Midbrain (tissue), 1 donor: ENCODE measurements at places on chromosomes 2 and 18.

DNA sequence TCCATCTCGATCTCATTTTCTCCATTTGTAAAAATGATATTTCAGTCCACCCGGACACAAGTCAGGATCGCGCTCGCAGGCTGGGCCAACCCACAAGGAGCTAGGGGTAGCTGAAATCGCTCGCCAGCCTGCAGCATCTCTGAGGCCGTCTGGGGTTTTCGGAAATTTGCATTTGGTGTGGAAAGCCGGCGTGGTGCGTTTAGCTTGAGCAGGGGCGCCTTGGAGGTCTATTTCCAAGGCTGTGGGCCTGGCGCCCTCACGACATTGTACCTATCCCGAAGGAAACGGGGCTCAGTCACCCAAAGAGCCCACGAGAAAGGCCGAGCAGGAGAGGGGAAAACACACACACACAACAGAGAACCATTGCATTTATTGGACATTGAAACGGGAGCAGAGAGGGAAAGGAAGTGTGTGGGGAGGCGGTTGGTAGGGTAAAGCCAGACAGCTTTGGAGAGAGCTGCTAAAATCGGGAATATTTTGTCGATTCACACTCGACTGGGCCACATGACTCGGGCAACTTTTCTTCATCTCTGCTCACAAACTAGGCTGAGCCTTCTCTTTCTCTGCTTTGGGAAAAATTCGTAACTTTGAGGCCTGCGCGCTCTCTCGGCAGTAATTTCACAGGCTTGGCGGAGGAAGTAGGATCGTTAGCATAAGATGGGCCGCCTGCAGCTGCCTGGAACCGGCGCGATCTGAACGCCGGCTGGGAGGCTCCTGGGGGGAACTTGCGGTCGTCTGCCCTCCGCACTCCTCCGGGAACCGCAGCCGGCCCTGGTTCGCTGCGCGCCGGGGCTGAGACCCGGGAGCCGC lies 1.1 kb upstream of the HOXD8 start:
- DNase-seq = no peak

GRCh38 chr2:108912629-108912902 lies 76.5 kb downstream of the EDAR start:
- DNase-seq = no peak

GRCh38 chr2:160494201-160494644 lies 616 bp upstream of the RBMS1 start:
- DNase-seq = no peak

GRCh38 chr18:4587204-4587603 lies 132.1 kb upstream of the DLGAP1 start:
- no peak for DNase-seq

GRCh38 chr2:147255812-147256211 lies 589.0 kb upstream of the ACVR2A start:
- peak; percentile 72 for DNase-seq

DNA sequence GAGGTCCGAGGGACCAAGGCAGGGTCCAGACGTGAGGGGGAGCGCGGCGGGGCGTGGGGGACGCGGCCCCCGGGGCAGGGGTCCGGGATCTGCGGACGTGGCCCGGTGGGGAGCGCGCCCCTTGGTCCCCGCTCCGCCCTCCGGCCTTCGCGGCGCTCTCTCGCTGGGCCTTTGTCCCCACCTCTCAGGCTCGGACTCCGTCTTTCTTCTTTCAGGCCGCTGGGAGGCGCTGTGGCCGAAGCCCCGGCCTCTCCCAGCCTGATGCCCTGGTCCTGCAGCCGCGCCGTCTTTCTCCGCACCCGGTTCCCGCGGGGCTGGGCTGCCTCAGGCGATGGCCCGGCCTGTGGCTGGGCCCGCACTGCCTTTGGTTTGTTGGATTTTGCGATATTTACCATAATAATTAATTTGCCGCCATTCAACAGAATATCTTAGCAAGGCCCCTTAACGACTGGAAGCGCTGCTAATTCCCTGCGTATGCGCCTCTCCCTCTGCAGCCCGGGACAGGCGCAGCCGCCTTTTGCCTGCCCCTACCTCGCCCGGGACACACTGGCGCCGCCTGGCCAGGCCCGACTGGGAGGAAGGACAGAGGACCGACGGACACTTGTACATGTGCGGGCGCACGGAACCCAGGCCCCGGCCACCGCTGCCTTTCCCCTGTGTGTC lies 10.8 kb downstream of the SIX3 start:
- DNase-seq = peak; percentile 62

GRCh38 chr2:205763708-205764211 lies 81.5 kb downstream of the NRP2 start:
- no peak for DNase-seq

GRCh38 chr2:231294571-231295362 lies 96.3 kb downstream of the ARMC9 start:
- DNase-seq = no peak

DNA sequence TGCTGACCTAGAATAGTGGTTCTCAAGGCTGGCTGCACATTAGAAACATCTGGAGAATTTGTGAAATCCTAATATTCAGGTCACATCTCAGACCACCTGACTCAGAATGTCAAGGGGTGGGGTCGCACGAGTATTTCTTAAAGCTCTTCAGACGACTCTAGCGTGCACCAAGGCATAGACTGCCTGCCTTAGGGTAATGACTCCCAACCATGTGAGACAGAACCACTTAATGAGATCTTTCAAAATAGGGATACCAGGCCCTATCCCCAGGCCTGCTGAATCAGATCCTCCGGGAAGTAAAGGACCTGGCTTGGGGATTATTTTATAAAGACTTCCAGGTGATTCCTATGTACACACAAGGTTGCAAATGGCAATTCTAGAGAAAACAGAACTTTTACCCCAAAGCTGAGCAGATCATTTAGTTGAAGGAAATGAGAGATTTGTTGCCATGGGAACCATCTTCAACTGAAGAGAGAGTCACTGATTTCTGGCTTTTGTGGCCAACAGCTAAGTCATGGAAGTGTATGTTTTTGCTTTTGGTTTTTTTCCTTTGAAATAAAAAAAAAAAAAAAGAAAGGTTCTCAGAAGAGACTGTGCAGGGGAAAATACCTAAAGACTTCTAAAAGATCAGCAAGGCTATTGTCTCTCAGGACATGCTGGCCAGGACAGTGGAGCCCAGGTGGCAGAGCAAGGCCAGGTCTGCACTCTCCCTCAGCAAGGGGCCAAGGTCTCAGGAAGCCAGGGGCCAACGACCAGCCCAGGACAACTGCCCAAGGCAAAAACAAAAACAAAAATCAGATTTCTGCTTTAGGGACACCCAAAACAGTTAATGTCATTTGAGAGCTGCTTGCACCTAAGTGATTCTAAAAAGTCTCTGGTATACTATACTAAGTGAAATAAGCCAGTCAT lies 15.3 kb upstream of the LOXHD1 start:
- DNase-seq = no peak

GRCh38 chr2:48531141-48531648 lies 1.2 kb downstream of the STON1 start:
- peak; percentile 36 for DNase-seq

- no peak for DNase-seq
Measured at GRCh38 chr18:70621710-70622109, 332.9 kb downstream of the SOCS6 start.

DNA sequence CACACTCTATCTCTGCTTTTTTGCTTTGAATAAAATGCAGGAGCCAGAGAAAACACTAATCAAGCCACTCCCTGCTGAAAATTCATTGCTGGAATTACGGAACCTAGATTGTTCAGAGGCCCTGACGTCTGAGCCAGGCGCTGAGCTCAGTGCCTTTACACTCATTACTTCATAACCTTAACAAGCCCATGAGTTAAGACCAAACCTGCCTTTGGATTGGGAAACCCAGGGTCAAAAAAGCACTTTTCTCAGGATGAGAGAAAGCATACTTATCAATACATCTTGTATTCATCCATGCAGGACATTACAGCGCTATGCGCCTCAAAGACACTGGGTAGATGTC lies 762 bp downstream of the INO80C start:
- DNase-seq = no peak

GRCh38 chr2:62727259-62727867 lies 21.9 kb downstream of the EHBP1 start:
- DNase-seq = no peak

GRCh38 chr2:223669453-223670225 lies 67.5 kb upstream of the SCG2 start:
- DNase-seq = no peak

DNA sequence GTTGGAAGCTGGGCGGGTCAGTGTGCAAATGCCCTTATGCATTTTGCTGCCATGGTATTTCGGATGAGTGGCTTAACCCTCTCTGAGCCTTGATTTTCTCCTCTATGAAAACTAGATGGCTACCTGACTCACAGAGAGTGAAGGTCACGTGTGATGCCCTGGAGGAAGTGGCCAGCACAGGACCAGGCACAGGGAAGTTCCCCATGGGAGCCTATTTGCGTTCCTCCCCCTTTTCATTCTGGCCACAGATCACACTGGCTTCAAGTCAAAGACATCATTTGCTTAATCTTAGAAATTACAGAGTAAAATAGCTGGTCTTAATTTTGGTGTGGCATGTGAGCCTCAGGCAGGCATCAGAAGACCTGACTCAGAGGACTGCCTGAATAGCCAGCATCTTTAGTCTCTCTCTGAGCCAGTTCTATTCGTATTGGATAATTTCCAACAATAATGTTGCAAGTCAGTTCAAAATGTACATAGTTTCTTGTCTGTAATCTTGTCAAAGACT lies 57.6 kb upstream of the CD302 start:
- no peak for DNase-seq

DNA sequence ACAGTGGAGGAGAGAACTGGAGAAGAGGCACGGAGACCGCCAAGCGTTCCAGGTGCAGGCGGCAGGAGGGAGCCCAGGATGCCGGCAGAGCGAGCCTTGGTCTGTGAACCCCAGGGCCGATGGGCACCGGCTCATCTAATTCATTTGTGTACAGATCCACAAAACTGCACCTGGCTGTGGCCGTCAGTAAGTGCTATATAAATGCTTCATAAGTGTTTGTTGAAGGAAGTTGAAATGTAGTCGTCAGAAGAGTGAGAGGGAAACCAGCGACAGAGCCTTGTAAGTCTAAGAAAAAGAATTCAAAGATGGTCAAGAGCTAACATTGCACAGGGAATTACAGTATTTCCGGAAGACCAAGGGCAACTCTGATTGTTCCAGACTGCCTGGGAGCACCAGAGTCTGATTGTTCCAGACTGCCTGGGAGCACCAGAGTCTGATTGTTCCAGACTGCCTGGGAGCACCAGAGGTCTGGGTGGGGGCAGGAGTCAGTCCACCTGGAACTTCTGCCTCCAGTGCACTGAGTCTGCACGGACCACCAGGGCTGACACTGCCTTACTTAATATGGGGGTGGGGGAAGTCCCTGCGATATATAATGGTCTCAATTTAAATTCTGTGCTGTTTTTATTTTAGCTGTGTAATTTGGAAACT lies 112.3 kb downstream of the BCL2 start:
- no peak for DNase-seq

DNA sequence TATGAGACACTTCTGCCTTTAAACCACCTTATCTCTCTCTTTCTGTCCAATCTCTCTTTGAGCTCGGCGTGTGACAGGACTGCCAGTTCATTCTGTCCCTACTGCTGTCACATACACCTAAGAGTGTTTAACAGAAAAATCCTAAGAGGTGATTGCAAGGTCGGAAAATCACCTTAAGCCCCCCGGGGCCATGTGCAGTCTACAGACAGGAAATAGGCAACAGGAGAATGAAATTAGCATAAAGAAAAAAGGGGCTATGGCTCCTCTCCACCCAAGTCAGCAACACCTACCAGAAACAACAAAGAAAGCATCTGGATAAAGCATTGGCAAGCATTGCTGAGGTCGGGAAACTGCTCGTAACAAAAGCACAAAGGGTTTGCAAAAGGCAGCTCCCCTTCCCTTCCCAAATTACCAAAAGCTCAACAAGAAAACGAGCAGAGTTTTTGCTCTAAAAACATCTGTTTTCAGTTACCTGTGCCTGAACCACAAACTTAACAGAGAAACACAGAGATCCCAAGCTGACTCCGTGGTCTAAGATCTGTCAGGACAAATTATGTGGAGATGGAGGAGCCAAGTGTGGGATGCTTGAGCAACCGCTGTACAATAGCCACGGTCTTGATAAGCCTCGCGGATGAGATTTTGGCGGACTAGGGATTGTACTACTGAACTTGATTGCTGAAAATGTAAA lies 30.4 kb downstream of the ANKRD44 start:
- no peak for DNase-seq

DNA sequence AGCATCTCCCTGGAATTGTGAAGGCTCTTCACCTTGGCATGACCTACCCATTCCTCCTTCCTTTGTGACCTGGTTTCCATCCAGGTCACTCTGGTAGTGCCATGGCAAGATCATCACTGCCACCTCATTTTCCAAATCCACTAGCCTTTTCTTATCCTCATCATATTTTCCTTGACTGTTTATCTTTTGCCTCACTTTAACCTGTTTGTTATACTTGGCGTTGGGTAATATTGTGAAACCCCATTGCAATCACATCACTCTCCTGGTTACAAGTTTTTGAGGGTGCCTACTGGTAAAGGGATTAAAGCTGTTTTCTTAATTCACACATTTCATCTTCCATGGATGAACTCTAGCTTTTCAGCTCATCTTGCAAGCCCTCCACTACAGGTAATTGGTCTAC lies 39.1 kb upstream of the IGFBP2 start:
- DNase-seq = no peak

DNA sequence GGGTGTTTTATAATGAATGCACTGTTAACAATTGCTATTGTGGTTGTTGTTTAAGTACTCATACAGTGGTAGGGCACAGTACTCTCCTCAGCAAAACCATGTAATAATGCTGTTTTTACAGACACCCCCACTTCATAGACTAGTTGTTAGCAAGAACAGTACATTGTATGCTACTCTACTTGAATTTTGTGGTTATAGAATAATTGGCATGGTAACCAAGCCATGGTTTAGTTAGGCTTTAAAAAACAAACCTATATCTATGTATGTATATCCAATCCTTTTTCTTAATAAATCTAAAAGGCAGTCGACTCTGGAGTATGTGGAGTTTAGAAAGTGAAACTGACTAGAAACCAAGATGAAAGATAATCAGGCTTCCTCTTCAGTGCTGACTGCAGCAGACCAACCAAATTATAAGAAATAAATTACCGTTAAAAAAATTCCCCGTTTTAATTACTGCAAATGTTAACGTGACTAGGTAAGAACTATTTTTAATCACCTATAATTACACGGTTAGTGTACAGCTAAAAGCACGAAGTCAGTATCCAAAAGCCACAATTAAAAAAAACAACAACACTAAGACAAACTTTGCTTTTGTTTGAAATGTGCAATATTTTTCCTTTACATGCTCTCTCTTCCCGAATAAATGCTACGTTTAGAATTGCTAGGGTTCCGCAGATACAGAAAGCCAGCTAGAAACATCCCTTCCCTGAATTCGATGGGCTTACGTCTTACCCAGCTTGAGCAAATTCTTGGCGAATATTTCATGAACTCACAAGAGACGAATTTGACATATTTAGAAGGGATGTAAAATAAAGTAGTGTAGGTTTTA lies 113.3 kb upstream of the SERTAD2 start:
- peak; percentile 37 for DNase-seq

GRCh38 chr2:234377761-234378391 lies 119.0 kb downstream of the ARL4C start:
- DNase-seq = no peak

DNA sequence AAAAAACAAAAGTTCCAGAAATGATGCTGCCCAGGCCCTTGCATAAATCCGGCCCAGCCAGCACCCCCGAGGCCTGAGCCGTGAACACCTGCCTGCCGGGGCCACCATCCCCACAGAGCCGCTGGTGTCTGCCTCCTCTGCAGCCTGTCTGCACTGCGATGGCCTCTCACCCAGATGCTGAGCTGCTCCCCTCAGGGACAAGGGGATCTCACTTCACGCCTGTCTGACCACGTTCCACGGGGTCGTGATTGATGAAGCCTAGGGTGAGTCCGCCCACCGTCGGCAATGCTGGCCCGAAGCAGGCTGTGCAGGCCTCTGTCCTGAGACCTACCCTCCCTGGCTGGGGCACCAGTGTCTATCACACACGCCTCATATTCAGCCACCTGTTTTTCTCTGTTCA lies 444.2 kb downstream of the EIPR1 start:
- DNase-seq = no peak
